MCF 10A (cell line): ENCODE measurements at places on chromosomes 6 and 20. TPM values are rescaled to one million over a fixed set of nuclear protein-coding genes. Genes with fewer than 3 reads are reported as not detected.

CLIC5 gene
- total RNA-seq, result not detected in 2 replicates

APCDD1L gene
- 0.12 and 0.86 TPM in 2 replicates for total RNA-seq

GRCh38 chr6:132961610-132962009, 147.2 kb downstream of the RPS12 start:
- DNase-seq, result peak; percentile 25

- DNase-seq, result peak; percentile 85
These were observed at the start of gene HLA-B for GRCh38 chr6:31356946-31357466. Gene HLA-B, minus strand, starts transcription at chr6:31357179. Its CDS starts 21 bp downstream, at chr6:31357158.

UNC93A gene
- not detected in 2 replicates for total RNA-seq

DNA sequence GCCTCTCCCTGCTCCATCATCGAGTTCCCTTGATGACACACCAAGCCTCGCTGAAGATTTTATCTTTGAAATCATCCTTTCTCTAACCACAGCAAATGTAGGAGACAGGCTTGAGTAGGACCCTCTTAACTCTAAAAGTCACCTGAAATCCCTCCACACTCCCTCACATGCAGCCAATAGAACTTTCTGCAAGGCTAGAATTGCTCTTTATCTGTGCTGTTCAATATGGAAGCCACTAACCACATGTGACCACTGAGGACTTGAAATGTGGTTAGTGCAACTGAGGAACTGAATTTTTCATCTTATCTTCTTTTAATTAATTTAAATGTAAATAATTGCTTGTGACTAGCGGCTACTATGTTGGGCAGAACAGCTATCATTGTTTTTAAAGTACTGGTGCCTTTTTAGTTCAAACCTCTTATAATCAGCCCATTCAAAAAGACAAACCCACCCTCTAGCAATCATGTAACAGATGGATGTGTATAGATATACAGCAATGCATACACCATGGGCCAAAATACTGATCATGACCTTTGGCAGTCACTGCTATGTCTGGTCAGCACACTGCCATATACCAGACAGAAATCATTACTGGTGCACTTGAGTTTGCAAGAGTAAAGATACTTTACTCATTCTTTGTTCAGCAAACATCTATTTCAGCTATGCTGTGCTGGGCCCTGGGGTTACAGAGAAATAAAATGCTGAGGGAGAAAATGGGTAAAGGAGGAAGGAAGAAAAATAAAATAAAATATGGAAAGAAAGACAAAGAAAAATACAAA, 50.0 kb downstream of the GFOD1 start:
- DNase-seq, result no peak

GRCh38 chr6:158021814-158022748, 40.4 kb downstream of the SYNJ2 start:
- DNase-seq, result no peak

DNA sequence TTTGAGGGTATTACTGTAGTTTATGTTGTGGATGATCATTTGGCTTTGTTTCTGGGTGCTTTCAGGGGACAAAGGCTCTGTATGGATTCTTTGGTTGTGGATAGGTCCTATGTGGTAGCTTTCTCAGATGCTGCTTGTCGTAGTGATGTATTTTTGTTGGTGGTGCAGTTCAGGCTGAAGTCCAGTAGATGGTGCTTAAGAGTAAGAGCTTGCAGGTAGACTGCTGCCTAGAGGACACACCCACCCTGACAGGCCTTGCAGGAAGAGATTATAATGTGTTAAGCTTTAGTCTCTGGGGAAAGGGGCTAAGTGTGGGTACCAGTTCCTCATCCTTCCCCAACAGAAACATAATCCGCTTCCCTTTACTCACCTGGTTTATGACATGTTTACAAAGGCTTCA, 62.6 kb upstream of the ADGRB3 start:
- DNase-seq, result peak; percentile 68

DNA sequence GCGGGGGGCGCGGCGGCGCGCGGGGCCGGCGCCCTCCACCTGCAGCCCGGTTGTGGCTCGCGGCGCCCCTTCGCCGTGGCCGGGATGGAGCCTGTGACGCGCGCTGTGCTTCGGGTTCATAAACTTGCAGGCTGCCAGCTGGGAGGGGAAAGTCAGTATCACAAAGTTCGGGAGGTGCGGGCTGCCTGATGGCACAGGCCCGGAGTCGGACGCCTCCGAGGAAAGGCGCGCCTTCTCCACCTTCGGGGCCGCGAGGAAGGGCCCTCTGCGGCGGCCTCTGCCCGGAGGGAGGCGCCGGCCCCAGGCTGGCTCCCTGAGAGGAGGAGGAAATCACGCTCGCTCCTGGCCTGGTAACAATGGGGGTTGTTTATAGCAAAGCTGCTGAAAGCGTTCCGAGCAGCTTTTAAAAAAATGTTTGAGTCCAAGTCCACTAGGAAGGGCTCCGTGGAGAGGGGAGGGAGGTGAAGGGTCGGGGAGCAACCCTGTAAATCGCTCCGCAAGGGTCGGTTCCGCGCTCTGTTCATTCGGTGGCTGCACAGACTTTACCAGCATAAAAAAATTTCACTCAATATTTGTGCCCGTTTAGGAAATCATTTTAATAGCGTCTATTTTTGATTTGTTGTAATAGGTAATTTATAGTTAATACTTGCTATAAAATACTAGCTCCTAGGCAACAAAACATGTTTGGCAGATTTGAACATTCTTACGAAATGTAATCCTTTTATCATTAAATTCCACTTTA, 1.0 kb downstream of the AFDN start:
- DNase-seq, result peak; percentile 57

- DNase-seq, result no peak
These were observed 2.1 kb downstream of the C20orf144 start for GRCh38 chr20:33664085-33664761.

FERMT1 gene
- total RNA-seq, result 25.5 and 43.1 TPM in 2 replicates

DNA sequence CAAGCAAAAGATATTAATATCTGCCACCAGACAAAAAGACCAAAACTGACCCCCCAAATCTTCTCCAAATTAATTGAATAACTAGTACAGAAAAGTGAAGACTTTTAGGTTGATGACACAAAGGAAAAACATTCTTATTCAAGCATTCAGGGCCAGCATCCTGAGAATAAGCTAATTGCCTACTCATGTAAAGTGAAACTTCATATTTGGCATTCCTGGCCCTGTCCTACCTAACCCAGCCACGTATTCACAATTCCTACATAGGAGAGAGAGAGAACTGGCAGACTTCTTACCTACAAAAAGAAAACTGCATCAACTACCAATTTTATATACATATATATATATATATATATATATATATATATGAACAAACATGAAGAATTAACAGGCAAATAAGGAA, 4.9 kb upstream of the ASCC3 start:
- no peak for DNase-seq

- DNase-seq, result no peak
These were observed 124.6 kb downstream of the SYCP2 start for GRCh38 chr20:59808729-59809381.

GRCh38 chr6:29624520-29624961, 8.4 kb downstream of the GABBR1 start:
- DNase-seq, result no peak

- peak; percentile 17 for DNase-seq
These were observed 887.1 kb downstream of the TFAP2A start for GRCh38 chr6:9527679-9528286.

DNA sequence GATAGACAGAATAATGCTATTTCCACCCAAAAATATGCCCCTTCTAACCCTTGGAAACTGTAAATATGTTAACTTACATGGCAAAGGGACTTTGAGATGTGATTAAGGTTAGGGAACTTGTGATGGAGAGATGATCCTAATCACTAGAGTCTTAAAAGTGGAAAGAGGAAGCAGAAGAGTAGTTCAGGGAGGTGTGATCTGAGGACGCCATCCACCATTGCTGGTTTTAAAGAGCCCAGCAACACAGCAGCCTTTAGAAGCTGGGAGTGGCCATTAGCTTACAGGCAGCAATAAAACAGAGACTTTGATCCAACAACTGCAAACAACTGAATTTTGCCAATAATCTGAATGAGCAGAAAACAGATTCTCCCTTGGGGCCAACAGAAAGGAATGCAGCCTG, 30.6 kb downstream of the ZNF311 start:
- no peak for DNase-seq

SYCP2 gene
- 0.35 and 0.61 TPM in 2 replicates for total RNA-seq

- no peak for DNase-seq
These were observed 1343.6 kb upstream of the CITED2 start for GRCh38 chr6:140718021-140718420.

DNA sequence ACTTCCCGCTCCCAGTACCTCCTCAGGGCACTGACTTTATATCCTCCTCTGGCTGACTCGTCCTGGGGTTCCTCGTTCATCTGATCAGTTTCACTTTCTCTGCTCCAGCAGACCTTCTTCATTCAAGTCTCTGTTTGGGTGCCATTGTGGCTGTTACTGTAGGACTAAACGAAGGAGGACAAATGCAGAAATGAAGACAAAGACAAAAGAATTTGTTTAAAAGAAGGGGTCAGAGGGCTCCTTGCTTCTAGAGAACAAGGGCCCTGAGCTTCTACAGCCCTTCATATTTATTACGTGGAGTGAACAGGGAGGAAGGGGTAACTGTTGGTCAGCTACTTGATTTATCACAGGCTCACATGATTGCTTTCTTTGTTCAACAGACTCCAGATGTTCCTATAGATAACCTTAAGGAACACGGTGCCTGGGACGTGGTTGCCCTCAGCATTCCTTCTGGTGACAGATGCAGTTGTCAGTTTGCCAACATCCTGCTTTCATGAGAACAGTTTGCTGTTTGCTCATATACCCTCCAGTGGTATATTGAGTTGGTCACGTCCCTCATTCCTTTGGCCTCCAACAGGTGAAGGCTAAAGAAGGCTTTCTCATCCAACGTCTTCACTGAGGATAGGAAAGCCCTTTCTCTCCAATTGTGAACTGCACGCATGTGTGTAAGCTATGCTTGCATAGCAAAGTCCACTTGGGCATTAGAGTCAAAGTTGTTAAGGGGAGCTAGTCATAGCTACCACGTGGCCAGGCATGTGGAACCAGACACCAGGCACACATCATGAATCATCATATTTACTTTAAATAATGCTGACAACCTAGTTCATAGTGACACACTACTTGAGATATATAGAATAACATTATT, 69.1 kb upstream of the BTN3A2 start:
- DNase-seq, result peak; percentile 87

GRCh38 chr6:44867571-44868334, 460.4 kb upstream of the RUNX2 start:
- no peak for DNase-seq

DNA sequence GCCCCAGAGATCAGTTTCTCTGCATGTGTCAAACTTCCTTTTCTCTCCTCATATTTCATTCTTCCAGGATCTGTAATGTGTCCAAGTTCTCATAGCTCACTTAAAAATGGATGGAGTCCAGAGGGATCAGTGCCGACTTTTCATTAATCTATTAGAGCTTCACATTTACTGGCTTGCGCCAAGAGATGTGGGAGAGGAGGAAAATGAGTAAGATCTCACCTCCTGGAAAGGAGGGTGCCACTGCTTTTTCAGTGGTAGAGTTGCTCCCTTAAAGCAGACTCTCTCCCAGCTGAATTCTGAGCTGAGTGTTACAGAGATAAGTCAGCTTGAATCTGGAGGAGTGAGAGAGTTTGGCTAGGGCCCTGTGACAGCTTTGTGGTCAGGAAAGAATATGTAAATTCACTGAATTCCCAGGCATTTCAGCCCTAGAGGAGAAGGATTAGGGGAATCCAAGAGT, 175.9 kb downstream of the SOX4 start:
- DNase-seq, result peak; percentile 78

DNA sequence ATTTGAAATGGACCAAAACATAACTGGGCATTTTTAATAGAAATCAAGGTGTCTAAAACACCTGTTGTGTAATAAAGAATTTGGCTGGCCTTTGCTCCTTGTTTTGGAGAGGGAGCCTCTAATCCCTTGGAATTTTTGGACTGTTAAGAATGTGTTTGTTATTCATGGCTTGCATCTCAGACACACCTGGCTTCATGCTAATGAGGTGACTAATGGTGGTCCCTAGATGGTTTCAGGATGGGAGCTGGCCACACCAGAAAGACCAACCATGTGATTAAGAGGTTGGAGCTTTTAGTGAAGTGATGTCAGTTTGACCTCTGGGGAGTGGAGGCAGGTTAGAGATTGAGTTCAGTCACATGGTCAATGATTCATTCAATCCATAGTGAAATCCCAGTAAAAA, 328.4 kb downstream of the DHX35 start:
- no peak for DNase-seq

- DNase-seq, result no peak
These were observed 996 bp upstream of the NFKBIE start for GRCh38 chr6:44266347-44266746.
